ENCODE measurements at places on chromosomes 2 and 18.

DNA sequence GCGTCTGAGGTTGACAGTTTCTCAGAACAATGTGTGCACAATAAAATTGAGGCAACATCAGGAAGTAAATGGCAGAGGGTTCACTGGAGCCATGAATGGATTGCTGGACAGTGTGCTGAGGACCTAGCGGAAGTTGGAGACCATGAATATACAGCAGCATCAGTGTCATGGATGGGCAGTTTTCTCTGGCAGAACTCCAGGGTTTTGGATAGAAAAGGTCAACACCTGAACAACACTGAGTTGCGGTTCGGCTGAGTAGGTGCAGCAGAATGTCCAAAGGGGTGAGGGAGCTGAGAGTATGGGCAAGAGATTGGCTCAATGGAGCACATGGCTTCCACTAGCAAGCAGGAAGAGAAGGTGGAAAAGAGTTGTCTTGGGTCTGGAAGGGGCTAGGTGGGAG, 73.7 kb downstream of the DNER start:
- DNase-seq, result peak; percentile 44

GRCh38 chr2:212535996-212536816, 2.4 kb downstream of the ERBB4 start:
- no peak for DNase-seq

GRCh38 chr2:229714736-229715541, 584 bp upstream of the DNER start:
- DNase-seq, result peak; percentile 44

DNA sequence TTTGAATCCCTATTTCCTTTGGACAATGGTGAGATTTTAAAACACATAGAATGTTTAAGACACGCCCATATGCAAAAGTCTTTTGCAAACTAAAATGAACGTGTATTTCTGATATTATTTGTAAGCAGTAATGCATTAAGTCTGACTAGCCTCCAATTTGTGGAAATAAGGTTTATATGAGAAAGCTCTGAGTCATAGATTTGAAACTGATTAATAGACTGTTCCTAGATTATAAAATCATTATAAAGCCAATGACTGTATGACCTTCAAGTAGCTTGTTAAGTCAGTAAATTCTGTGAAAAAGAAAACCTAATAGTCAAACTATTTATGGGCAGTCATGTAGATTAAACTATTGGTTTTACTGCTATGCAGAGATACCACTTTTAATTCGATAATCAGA, 12.8 kb upstream of the EFEMP1 start:
- DNase-seq, result no peak

GRCh38 chr2:75959724-75960471, 249.2 kb upstream of the GCFC2 start:
- DNase-seq, result no peak

- peak; percentile 61 for DNase-seq
Observed at GRCh38 chr2:11778923-11779757, 32.7 kb downstream of the LPIN1 start.

GRCh38 chr2:174031226-174031625, 66.1 kb upstream of the SP3 start:
- no peak for DNase-seq

GRCh38 chr18:10053861-10054260, 140.0 kb downstream of the VAPA start:
- no peak for DNase-seq

GRCh38 chr2:52710810-52711618, 1056.6 kb upstream of the CHAC2 start:
- no peak for DNase-seq

- DNase-seq, result no peak
Observed at GRCh38 chr2:117967977-117968718, 45.7 kb downstream of the CCDC93 start.

DNA sequence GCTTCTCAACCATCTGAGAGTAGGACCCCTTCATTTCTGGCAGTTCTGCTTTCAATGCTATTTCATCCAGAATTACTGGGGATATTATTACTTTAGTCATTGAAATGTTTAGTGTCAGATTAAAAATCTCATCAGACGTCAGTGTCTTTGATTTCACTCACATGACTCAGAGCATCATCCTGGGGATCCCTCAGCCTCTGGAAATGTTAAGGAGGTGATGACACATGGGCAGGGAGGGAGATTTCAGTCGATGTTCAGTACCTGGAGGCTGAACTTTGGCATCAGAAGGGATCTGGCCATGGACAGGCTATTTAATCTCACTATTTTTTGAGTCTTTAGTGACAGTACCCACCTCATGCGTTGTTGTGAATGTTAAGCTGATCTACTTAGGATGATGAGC, 39.1 kb downstream of the OSBPL6 start:
- no peak for DNase-seq

DNA sequence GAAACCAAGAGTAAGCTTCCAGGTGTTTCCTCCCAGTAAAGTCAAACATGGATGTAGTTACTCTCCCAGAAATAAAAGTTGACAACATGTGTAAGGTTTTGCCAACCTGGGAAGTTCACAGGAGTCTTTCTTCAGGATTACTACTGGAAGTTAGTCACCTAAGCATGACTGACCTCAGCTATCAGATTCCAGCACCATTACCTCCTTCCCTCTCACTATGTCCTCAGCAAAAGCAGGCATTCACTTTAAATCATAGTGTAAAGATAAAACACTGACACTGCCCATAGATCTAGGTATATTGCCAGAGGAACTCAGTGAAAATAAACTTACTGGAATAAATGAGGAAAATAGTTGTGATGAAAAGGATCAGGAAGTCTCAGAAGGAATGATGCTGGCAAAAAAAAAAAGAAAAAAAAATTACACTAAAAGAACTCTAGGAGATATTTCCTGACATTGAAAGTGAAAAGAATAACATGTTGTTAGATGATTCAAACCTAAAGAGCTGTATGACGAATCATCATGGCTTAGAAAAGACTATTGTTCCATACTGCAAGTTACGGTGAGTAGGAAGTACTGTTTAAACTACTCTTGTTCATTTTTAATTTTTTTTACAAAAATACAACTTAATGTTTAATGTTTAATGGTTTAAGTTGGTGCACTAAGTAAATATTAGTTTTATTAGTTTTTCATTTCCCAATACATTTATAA, 484.5 kb upstream of the ZNF804A start:
- no peak for DNase-seq

DNA sequence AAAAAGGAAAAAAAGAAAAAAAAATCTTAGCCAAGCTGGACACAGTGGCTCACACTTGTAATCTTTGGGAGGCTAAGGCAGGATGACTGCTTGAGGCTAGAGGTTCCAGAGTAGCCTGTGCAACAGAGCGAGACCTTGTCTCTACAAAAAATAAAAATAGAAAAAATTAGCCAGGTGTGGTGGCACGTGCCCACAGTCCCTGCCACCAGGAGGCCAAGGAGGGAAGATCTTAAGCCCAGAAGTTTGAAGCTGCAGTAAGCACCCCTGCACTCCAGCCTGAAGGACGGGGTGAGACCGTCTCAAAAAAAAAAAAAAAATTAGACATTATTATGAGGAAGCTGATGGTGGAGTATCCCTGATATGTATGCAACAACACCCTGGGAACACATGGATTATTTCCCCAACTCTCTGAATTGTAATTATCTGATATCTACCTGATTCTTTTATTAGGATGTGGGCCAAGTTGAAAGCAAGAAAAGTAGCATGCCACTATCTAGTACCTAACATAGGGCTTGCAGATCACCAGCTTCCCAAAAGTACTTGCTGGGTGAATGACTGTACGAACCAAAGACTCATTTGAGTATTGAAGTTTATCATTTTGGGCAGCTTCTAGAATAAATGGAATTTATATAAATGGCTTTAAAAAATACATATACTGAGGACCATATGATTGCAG, 140.9 kb downstream of the TCF4 start:
- no peak for DNase-seq

GRCh38 chr2:203225423-203226039, 13.3 kb upstream of the CYP20A1 start:
- DNase-seq, result no peak

GRCh38 chr2:26178746-26179436, 6.0 kb downstream of the GAREM2 start:
- no peak for DNase-seq

GRCh38 chr2:108593547-108594098, 59.4 kb downstream of the LIMS1 start:
- no peak for DNase-seq

GRCh38 chr2:33301355-33301754, 175.1 kb upstream of the RASGRP3 start:
- no peak for DNase-seq

GRCh38 chr2:25036221-25036559, 5.7 kb upstream of the EFR3B start:
- no peak for DNase-seq

- DNase-seq, result no peak
Observed at GRCh38 chr2:56449449-56449860, 265.7 kb downstream of the CCDC85A start.

- DNase-seq, result no peak
Observed at GRCh38 chr2:239685965-239686364, 285.1 kb upstream of the HDAC4 start.

- DNase-seq, result no peak
Observed at GRCh38 chr2:122507261-122507660, 751.8 kb downstream of the TSN start.

DNA sequence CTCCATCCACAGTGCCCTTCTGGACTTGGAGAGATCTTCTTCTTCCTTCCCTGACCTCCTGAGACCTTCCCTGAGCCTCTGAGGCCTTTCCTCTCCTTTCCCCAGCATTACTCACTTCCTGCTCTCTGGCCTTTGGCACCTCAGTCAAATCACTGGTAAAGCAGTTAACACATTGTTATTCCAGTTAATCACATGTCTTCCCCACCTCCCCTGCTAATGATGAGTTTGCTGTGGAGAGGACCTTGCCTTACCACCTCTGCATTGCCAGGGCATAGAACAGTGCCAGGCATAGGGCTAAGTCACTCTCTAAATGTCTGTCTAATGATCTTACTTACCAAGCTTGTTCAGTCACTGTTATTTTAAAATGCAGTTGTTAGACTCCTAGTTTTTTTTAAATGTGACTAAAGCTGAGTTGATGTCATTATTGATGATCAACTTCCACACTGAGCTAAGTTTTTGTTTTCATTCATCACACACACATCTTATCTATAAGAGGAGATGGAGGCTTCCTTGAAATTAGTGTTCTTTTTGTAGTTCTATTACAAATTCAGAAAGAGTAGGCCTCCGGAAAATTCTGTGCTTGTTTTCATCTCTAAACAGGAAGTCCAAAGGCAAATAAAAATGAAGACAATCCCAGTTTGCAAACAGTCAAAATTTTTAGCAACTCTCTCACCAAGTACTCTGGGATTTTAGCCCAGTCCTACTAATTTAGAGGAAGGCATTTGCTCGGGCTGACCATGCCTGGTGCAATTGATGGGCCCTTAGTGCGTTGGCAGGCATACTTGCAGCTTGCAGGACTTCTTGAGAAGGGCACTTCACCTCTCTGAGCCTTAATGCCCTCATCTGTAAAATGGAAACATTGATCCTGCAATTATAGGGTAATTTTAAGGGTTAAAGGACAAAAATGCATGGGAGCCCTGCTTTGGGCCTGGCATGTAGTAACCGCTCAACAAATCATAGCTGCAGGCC, 113.7 kb upstream of the SPRED2 start:
- no peak for DNase-seq

DNA sequence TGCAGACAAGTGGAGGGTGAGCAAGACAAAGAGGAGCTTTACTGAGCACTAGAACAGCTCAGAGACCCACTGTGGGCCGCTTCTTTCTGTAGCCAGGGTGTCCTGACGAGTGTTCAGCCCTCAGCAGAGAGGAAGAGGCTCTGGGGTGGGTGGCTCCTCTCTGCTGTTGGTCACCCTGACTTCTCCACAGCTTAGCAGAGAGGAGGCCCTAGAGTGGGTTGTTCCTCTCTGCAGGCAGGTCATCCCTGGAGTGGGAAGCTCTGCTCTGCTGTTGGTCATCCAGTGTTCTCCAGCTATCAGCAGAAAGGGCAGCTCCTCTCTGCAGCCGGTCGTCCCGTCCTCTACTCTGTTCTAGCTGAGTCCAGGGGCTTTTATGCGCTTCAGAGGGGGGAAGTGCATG, 286.5 kb downstream of the ICOS start:
- no peak for DNase-seq

- no peak for DNase-seq
Observed at GRCh38 chr18:73805991-73806390, 341.6 kb downstream of the FBXO15 start.

DNA sequence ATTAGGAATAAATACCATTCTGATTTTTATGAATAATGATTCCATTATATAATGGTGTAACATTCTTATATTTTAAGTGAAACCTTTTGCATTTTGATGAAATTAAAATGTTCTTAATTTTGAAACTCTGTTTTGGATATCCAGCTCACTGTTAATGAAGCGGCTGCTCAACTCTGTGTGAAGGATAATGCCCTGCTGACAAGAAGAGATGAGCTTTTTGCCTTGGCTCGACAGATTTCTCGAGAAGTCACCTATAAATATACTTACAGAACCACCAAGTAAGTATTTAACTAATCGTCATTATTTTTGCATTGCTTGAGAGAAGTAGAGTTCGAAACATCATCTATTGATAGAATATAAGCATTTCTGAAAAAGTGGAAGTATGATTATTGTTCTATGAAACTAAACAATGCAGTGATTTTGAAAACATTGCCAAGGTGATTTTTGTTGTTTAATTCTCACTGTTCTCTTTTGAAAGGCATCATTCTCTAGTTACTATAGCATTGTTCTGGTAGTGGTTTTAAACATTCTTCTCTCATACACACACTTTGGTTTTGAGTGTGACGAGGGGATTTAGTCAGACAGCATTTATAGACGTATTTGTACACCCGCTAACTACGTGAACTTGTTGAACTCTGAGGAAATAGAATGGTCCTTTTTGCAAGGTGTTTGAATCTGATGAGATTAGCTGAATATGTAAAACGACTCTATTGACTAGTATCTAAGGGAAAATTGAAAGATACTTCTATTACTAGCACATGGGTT, 21.5 kb downstream of the NAB1 start:
- no peak for DNase-seq

DNA sequence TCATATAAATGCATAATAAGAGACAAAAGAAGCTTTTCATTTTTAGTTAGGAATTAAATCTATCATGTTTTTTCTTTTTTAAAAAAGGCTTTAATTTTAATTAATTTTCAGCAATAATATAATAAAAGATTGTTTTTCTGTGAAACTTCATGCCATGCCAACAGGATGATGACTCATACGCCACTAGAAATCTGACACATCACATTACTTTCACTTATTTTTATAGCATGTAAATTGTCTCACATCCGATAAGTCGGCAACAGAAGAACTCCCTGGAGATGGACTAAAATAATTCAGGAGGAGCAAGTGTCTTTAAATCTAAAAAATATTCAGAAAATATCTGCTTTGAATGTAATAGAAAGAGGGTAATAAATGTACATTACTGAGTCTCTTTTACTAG, 1024.2 kb upstream of the ACVR2A start:
- no peak for DNase-seq

- peak; percentile 8 for DNase-seq
Observed at GRCh38 chr2:20182241-20182931, 42.5 kb downstream of the SDC1 start.

DNA sequence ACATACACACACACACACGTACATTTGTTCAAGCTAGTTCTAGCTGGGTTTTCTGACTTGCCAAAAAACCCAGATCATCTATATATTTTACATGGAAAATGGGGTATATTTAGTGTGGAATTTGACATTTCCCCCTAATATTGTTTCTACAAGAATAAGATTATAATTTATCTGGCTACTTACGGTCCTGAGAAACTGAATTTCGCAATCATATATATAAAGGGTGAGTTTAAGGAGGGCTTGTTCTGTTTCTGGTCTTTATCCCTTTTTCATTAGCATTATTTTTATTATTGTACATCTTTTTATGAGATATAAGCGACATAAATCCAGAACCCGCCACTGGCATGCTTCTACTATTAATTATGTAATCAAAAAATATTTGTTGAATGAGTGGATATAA, 528.9 kb downstream of the TMX3 start:
- DNase-seq, result no peak

Measured in SHP77 (cell line).